ENCODE measurements at places on chromosomes 7 and 10.

- DNase-seq: no peak
- H3K4me1 ChIP-seq: no peaks in the 10 kb centered on the region
- no peaks in the 10 kb centered on the region for H3K36me3 ChIP-seq
- no peaks in the 10 kb centered on the region for H3K27me3 ChIP-seq
These were observed 21.8 kb downstream of the ANK3 start for GRCh38 chr10:60367901-60368300.

DNA sequence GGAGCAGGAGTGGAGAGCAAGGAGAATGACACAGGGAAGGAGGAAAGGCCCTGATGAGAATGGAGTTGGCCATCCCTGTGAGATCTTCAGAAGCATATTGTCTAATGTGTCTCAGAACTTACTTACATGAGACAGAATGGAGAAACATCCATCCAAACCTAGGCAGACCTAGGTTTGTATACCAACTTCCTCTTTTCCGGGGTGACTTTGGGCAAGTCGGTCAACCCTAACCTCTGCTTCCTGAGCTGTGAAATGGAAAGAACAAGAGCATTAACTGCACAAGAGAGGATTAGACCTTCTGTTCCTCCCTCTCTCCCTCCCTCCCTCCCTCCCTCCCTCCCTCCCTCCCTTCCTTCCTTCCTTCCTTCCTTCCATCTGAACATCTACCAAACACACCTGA, 4.5 kb downstream of the GHRHR start:
- H3K36me3 ChIP-seq: no peaks in the 10 kb centered on the region
- H3K4me3 ChIP-seq: no peak overlapping the region
- H3K27me3 ChIP-seq: no peaks in the 10 kb centered on the region
- H3K4me1 ChIP-seq: no peaks in the 10 kb centered on the region
- no peak for DNase-seq

- no peak for DNase-seq
- H3K4me3 ChIP-seq: no peak overlapping the region
- H3K27me3 ChIP-seq: no peaks in the 10 kb centered on the region
- H3K27ac ChIP-seq: no peak overlapping the region
- no peaks in the 10 kb centered on the region for H3K4me1 ChIP-seq
These were observed 118.8 kb upstream of the UNC5B start for GRCh38 chr10:71093531-71093930.

DNA sequence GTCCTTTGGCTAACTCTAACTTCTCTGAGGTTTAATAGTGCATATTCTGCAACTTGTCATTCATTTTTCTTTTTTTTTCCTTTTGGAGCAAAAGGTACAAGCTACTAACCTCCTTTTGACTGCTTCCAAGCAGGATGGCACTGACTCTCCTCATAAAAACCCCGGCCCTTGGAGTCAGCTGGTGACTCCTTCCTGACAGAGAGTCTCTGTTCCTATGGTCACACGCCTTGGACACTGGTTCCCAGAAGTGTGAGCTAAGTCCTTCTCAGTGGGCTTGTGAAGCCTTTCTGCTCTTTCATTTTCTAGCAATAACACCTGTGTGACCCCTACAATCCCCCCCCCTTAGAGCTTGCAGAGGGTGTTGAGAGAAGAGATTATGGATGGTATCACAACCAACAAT, 21.7 kb downstream of the DOCK4 start:
- no peak overlapping the region for H3K27ac ChIP-seq
- H3K36me3 ChIP-seq: no peaks in the 10 kb centered on the region
- no peaks in the 10 kb centered on the region for H3K27me3 ChIP-seq
- no peak for DNase-seq

- peaks cover 1% of the 10 kb centered on the region for H3K4me1 ChIP-seq
- H3K27me3 ChIP-seq: no peaks in the 10 kb centered on the region
- DNase-seq: no peak
- H3K36me3 ChIP-seq: peaks cover 28% of the 10 kb centered on the region
These were observed 51.9 kb upstream of the PRKAR1B start for GRCh38 chr7:778968-779451.

GRCh38 chr7:126487728-126488442, 764.9 kb downstream of the GRM8 start:
- no peak for DNase-seq
- no peak overlapping the region for H3K4me3 ChIP-seq
- no peaks in the 10 kb centered on the region for H3K27me3 ChIP-seq

DNA sequence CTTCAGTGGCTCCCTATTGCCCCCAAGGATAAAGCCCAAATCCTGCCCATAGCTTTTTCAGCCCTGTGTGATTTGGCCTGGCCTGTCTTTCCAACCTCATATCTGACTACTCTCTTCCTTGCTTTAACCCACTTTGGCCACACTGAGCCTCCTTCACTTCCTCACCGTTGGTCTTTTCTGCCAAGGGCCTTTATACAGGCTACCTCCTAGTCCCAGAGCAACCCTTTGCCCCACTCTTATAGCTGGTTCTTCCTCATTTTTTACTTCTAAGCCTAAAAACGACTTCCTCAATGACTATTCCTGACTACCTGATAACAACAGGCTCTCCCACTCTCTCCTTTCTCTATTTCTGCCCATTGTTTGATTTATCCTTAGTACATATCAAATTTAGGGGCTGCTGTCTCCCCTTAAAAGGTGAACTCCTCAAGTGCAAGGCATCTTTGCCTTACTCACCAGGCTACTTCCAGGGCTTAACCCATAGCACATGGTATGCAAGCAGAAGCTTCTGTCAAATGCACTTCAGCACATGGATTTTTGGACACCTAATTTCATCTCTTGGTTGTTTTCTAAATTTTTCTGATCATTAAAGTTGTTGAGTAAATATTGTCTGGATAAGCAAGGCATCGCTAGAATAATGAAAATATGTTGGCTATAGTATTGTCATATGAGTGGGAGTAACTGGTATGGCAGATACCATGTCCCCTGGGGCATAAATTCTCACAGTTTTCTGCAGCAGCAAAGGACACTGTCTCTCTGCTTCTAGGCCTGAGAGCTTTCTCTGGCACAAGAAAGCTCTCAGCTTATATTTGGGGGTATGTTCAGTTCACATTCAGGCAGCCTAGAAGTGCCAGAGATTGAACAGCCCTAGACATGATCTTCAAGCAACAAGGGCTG, 201.5 kb upstream of the GPR26 start:
- no peak overlapping the region for H3K27ac ChIP-seq
- no peaks in the 10 kb centered on the region for H3K27me3 ChIP-seq
- DNase-seq: no peak
- H3K36me3 ChIP-seq: no peaks in the 10 kb centered on the region
